Dermis blood vessel endothelial cell (primary cell): ENCODE measurements at places on chromosomes 1 and 21.
A peak's percentile ranks its signal among the peaks of the same experiment; 100 is the strongest.

- DNase-seq: no peak
These were observed at the start of gene CYP4A11 for GRCh38 chr1:46941135-46941694. CYP4A11 (minus strand) TSS chr1:46941476; CDS start chr1:46941433, 43 bp downstream.

GRCh38 chr1:205601205-205601604 is 30.6 kb downstream of the ELK4 start:
- DNase-seq: no peak

GRCh38 chr1:116835161-116835560 is 74.6 kb upstream of the PTGFRN start:
- no peak for DNase-seq

DNA sequence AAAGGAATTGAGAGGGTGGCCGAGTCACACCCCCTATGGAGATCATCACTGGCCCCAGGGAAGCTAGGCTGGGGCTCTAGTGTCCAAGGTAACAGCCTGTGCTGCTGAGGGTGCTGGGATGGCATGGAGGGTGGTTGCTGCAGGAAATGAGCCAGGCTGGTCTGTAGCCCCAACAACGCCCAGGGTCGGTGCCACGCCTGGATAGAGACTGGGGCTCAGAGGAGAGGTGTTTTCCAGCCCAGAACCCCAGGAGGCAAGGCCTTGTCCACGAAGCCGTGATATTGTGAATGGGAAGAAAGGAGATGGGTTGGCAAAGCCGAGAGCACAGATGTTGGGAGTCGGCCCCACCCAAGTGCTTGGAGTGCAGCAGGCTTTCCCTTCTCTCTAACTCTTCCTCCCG is 68.9 kb upstream of the ACTRT2 start:
- no peak for DNase-seq

GRCh38 chr1:20640183-20640597 is 6.9 kb downstream of the PINK1 start:
- DNase-seq: peak; percentile 81

- no peak for DNase-seq
These were observed 44.8 kb upstream of the POU2F1 start for GRCh38 chr1:167175901-167176300.

- DNase-seq: peak; percentile 9
These were observed 10.2 kb upstream of the CREG1 start for GRCh38 chr1:167563579-167564246.

- no peak for DNase-seq
These were observed 20.7 kb upstream of the MFSD2A start for GRCh38 chr1:39933956-39934941.

DNA sequence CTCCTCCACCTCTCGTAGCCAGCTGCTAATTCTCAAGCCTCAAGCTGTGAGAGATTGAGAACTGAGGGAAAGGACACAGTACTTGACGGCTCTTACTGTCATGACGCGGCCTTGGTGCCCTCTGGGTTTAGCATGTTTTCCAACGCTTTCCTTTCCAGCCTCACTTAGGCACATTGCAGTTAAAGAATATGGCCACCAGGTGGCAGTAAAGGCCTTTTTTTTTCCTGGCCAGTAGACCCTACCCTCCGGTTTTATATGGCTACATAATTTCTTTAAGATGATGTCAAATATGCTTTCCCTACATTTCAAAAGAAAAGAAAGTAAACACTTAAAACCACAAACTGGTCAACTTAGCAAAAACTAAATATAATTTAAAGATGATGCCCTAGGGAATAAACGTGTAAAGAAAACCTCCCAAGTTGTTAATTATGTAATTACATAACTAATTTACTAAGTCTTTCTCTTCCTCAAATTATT is 56.8 kb upstream of the PRDX6 start:
- peak; percentile 86 for DNase-seq

- no peak for DNase-seq
These were observed 57.7 kb upstream of the ZC3H11B start for GRCh38 chr1:219670426-219671149.

GRCh38 chr1:12406211-12407021 is 176.6 kb downstream of the VPS13D start:
- no peak for DNase-seq

- no peak for DNase-seq
These were observed 73.8 kb downstream of the RPE65 start for GRCh38 chr1:68375919-68376318.

GRCh38 chr1:92446546-92446945 is 40.2 kb downstream of the GFI1 start:
- no peak for DNase-seq

- DNase-seq: no peak
These were observed 122.9 kb downstream of the MAST2 start for GRCh38 chr1:45926330-45926729.

DNA sequence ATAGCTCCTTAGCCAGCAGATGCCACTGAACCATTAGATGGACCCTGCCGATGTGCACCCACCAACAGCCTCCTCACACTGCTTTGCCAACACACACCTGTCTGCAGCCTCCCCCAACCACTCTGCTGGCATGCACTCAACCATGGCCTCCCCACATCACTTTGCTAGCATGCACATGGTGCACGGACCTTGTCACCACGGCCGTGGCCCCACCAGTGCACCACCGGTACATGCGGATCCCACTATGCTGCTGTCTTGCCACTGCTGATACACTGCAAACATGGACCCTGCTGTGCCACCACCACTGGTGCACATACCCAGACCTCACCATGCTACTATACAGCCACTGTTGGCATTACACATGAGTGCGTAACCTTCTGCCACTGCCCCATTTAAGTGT is 66.1 kb downstream of the HFM1 start:
- DNase-seq: no peak

- no peak for DNase-seq
These were observed 130.8 kb downstream of the S1PR1 start for GRCh38 chr1:101367630-101368029.

- DNase-seq: peak; percentile 81
These were observed 14.8 kb downstream of the BCAR3 start for GRCh38 chr1:93666613-93667384.

DNA sequence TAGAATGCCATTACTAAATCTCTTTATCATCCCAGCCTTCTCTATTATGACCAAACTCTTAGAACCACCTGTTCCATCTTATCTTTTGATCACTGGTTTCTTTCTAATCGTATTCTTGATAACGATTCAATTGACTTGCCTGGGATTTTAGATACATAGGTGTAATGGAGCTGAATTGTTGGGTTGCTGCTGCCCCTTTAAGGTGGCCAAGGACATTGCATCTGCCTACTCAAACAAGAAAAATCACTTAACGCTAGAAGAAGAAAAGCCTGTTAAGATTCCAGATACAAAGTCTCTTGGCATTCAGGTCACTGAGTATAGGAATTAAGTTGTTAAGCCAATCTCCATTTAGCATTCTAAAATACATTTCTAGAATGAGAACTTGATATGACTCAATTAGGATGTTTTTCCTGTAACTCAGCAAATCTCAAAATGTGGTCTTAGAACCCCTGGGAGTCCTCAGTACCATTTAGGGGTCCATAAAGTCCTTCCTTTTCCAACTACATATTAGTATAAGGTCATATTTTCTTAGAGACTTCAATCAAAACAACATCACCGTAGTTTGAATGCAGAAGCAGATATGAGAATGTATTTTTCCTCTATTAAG is 12.4 kb downstream of the NEXN start:
- DNase-seq: peak; percentile 87

DNA sequence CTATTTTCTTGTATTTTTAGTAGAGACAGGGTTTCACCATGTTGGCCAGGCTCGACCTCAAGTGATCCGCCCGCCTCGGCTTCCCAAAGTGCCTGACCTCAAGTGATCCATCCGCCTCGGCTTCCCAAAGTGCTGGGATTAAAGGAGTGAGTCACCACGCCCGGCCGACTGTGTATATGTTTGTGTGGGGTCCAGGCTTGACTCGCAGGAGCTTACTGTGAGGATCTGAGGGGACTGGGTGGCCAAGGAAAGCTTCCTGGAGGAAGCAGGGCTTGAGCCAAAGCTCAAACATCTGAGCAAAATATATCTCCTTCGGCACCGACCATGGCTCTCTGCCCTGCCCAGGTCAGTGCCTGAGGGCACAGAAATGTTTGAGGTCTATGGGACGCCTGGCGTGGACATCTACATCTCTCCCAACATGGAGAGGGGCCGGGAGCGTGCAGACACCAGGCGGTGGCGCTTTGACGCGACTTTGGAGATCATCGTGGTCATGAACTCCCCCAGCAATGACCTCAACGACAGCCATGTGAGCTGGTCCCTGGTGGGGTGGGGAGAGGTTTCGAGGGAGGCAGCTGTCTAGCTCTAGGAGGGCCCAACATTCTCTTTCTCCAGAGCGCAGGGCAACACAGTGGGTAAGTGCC is 10.5 kb downstream of the PADI3 start:
- no peak for DNase-seq

DNA sequence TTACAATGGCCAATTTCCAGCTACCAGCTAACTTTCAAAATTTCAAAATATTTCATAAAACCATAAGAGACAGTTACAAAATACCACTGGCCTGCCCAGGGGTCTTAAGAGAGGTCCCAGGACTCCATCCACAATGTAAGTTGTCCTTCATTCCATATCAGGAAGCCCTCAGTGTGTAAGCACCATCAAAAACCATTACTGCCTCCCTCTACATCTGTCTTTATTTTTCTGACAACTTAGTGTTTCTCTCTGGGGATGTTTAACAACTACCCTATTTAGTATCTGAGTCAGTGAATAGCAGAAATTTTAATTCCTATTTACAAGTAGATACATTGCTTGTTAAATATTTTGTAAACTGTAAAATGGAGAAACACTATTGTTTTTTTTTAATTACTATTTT is 339.3 kb upstream of the ADAMTS5 start:
- no peak for DNase-seq

GRCh38 chr1:44807364-44808062 is 362 bp upstream of the DYNLT4 start:
- peak; percentile 100 for DNase-seq

GRCh38 chr1:201028461-201028889 is 5.0 kb upstream of the KIF21B start:
- DNase-seq: peak; percentile 85

DNA sequence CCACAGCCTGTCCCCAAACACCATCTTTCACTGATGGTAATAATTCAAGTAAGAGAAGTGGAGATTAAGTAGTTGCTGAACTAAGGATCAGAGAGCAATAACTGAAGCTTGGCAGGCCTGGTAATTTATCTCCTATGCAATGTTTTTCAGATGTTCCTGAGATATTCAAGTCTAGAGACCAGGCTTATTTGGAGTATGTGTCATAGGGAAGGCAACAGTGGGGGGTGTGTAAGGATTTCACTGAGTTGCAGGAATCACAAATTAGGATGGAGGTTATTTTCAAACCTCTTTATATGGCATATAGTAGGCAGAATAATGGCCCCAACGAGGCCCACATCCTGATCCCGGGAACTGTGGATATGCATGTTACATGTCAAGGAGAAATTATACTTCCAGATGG is 171.7 kb downstream of the KCNJ6 start:
- no peak for DNase-seq

DNA sequence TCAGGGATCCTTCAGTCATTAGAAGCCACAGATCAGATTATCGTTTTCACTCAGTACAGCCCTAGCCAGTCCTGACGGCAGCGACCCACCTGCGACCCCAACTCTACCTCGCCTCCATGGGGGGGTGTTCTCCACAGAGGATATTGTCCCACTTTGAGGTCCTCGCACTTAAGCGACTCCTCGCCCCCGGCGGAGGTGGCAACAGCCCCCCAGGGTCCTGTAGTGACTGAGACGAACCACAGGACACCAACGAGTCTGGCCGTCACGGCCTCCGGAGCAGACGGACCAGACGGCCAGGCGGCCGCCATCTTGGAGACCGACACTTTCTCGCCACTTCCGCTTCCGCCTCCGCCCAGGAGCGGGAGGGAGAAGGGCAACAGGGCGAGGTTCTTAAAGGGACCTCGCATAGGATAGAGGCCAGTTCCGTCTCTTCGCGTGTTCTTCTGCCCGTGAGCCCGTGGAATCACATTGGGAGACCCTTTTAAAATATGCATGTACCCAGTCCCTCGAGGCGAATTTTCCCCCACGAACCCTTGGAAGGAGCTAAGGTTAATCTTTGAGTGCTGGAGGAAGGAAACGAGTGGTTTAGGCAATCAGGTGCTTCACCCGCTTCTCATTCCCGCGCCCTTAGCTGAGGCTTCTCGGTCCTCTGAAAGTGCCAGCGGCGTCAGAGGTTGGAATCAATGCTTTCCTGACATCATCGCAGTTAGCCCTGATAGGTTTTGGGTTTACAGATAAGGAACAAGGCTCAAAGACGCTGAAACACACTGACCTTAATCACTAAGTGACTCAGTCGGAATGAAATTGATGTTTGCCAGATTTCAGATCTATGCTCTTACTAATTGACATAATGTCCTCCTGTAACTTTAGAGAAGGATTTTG is at the start of gene TM2D1:
Gene TM2D1, minus strand, starts transcription at position 329 of the 882 bp plus-strand sequence. Its CDS starts 21 bp downstream, at position 308.
- DNase-seq: peak; percentile 92

DNA sequence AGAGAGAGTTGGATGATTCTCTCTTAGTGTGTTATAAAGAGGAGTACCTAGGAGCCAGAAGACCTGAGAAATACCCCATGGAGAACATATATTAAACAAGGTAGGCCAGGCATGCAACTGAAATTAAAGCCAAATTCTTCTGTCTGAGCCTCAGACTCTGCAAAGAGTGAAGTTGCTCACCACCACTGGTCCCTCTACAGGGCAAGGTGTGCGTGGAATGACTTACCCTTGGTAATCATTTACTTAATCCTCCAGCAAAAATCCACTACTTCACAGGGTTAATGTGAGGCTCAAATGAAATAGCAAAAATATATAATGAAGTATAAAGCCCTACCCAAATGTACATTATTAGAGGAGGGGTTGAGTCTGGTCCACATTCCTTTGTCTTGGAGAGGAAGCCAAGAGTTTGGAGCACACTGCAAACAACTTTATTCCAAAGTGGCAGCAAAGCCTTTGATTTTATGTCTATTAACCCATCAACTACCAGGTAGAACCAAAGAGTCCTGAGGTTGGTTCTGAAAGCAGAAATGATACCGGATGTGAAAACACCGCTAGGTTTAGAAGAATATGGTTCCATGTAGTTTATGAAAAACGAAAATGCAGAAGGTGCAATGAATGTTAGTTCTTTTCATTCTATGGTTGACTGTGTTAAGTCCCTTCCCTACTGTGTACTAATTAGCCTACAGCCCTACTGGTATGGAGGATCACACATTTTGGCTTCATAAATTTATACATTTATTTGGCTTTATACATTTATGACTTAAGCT is 8.5 kb downstream of the SSR2 start:
- DNase-seq: no peak

DNA sequence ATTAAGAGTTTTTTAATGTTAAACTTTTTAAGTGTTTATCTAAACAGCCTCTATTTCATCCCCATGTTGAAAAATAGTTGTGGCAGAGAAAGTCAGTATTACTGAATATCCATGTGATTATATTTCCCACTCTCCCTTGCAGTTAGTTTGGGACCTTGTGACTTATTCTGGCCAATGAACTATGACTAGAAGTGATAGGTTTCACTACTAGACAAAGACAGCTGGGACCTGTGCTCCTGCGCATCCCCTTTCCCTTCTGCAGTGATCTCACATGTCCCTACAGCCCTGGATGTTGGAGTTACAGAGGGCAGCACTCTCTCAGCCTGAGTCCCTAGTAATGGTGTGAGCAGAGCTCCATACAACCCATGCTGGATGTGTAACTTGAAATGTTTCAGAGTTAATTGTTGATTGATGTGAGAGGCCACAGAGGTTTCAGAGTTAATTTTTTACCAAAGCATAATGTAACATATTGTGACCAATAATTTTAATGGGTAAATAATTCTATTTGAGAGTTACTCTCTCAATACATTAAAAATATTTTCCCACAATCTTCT is 18.7 kb upstream of the SAMD13 start:
- DNase-seq: no peak

- DNase-seq: no peak
These were observed 32.1 kb downstream of the ALDH9A1 start for GRCh38 chr1:165666152-165666825.

- no peak for DNase-seq
These were observed 22.2 kb upstream of the RUNX1 start for GRCh38 chr21:35071347-35071746.
